MG63 (cell line): ENCODE measurements at places on chromosomes 3 and 15. TPM values are rescaled to one million over a fixed set of nuclear protein-coding genes. Genes with fewer than 3 reads are reported as not detected.

DNA sequence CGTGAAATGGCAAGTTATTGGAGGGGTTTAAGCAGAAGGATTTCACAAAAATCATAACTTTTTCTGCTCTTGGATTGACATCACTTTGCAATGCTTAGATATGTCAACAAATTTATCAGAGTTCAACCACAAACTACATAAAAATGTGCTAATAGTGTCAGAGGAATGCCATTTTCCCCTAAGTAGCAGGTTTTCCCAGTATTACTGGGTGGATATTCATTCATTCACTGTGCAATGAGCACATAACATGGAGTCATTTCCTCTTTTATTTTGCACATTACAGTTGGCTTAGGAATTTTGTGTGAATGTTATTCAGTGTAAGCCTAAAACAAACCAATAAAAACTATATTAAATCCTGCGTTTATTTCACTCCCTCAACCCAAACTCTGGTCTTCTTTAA lies 537.3 kb upstream of the MCTP2 start:
- no peak for DNase-seq

- DNase-seq: peak; percentile 9
Measured at GRCh38 chr3:170220871-170221270, 1.4 kb upstream of the PRKCI start.

GRCh38 chr15:101538996-101539395 lies 49.5 kb upstream of the PCSK6 start:
- no peak for DNase-seq

DNA sequence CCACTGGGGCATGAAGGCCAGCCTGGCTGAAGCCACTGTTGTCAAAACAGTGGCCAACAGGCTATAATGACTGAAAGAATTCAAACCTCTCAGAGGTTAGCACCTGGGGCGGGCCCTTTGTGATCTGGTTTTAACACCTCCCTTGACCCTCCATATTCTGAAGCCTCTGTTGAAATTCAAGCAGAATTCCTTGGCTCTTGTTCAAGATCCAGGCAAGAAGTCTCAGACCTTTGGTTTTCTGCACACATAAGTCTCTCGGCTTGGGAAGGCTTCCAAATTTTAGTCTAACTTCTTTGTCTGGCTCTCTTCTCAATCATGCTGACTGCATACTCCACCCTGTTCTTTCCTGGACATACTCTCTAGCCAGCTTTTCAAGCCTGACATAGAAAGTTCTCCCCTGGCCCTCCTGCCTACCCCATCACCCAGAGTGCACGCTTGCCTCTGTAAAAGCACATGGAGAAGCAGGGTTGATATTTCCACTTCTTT lies 144.5 kb downstream of the PDZRN3 start:
- DNase-seq: no peak

GRCh38 chr3:179148616-179149405 lies 654 bp downstream of the PIK3CA start:
- DNase-seq: peak; percentile 65

DNA sequence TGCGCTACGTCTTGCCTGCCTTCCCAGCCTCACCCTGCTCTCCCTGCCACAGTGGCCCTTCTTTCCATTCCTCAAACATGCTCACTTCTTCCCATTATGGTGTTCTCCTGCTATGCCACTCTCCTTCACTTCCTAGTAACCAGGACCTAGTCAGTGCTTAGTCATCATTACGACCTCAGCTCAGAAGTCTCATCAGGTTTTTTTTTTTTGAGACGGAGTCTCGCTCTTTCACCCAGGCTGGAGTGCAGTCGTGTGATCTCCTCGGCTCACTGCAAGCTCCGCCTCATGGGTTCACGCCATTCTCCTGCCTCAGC lies 149.5 kb downstream of the GREM1 start:
- DNase-seq: no peak

GRCh38 chr15:28942046-28942445 lies 56.3 kb downstream of the APBA2 start:
- no peak for DNase-seq

GRCh38 chr3:187066228-187066995 lies 72.9 kb downstream of the RPL39L start:
- DNase-seq: peak; percentile 70

DNA sequence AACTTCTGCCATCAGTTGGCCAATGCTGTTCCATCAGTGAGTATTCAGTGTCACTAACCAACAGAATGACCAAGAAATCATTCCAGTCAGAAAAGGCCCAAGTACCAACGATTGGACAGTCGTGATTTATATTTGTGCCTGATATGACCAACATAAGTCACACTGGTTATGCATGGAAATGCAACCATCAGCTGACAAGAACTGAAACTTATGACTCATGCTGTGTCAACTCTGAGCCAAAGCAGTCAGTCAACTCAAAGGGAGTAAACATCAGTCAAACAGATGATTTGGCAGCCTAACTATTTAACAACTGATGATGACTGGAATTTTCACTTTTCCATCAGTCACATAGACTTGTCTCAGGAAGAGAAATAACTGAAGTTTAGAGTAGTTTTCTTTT lies 142.4 kb downstream of the ANXA2 start:
- DNase-seq: peak; percentile 35

DNA sequence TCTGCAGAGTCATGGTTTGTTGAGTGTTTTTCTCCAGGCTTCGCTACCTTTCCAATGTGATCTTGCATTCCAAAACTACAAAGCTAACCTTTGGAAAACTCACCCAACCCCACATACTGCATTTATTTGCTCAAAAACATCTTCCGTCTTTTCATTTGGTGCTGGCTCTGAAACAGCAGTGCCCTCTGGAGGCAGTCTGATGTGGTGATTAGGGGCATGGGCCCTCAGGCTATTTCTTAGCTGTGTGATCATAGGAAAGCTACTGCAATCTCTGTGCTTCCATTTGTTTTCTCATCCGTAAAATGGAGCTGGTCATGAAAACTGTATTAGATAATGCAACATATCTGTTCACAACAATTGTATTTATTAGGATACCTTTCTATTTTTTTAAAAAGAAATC lies 47.0 kb downstream of the MTHFS start:
- peak; percentile 12 for DNase-seq

- DNase-seq: no peak
Measured at GRCh38 chr3:194874206-194874605, 188.5 kb downstream of the FAM43A start.

DNA sequence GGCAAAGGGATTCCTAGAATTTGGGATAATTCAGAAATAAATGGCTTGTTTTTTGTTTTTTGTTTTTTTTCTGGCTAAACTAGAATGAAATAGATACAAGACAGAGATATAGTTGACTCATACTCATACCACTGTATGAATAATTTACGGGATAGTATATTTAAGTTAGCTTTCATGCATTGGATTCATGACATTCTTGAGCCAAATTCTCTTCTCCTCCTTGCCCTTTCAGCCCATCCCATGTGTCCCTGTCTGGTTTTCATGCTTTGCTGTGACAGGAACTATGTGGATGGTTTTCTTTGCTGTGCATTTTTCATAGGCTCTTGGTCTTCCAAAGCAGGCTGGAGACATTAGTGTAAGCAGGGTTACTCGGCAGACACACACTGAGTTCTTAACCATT lies 66.6 kb upstream of the UMPS start:
- peak; percentile 26 for DNase-seq

DNA sequence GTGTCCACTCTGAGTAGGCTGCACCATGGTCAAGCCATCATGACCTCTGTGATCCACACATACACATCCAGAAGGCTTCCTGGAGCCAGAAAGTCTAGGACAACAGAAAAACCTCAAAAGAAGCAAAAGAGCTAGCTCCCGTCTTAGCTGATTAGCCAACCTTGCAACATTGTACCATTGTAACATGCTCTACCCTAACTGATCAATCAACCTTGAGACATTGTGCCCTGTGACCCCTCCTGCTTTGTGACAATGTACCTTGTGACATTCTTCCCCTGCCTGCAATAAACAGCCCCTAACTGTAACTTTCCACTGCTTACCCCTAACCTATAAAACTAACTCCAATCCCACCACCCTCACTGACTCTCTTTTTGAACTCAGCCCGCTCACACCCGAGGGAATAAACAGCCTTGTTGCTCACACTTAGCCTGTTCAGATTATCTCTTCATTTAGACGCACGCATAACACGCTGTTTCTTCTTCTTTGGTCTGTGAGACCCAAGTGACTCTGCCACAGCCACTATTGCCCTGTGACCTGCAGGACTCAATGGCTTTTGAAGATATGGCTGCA lies 1104.6 kb downstream of the OTOL1 start:
- DNase-seq: no peak

- no peak for DNase-seq
Measured at GRCh38 chr15:50082066-50082465, 37.0 kb downstream of the ATP8B4 start.

- DNase-seq: no peak
Measured at GRCh38 chr3:25293736-25294135, 134.3 kb upstream of the RARB start.

DNA sequence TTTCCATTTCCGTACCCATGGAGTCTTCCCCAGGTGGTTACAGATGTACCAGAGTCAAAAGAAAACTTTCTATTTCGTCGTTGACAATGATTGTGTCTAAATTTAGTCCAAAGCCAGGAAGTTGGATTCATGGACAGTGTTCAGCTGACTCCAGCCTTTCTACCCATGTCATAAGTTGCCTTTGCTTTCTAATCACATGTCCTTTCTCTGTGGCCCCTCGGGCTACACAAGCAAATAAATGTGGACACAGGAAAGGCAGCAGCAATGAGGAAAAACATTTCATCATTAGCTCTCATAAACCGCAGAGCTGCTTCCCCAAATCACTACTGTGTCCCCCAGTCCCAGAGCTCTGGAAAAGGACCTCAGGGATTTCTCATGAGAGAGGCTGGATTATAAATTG lies 82.0 kb downstream of the USF3 start:
- DNase-seq: no peak

GRCh38 chr3:38011111-38011510 lies 18.3 kb downstream of the PLCD1 start:
- no peak for DNase-seq

GRCh38 chr3:11565932-11566331 lies 77.8 kb downstream of the VGLL4 start:
- no peak for DNase-seq

GRCh38 chr15:88647351-88648105 lies 8.7 kb downstream of the ISG20 start:
- no peak for DNase-seq

- DNase-seq: no peak
Measured at GRCh38 chr15:32982001-32982400, 212.5 kb downstream of the FMN1 start.

- DNase-seq: no peak
Measured at GRCh38 chr3:14265246-14265962, 86.8 kb downstream of the LSM3 start.

DNA sequence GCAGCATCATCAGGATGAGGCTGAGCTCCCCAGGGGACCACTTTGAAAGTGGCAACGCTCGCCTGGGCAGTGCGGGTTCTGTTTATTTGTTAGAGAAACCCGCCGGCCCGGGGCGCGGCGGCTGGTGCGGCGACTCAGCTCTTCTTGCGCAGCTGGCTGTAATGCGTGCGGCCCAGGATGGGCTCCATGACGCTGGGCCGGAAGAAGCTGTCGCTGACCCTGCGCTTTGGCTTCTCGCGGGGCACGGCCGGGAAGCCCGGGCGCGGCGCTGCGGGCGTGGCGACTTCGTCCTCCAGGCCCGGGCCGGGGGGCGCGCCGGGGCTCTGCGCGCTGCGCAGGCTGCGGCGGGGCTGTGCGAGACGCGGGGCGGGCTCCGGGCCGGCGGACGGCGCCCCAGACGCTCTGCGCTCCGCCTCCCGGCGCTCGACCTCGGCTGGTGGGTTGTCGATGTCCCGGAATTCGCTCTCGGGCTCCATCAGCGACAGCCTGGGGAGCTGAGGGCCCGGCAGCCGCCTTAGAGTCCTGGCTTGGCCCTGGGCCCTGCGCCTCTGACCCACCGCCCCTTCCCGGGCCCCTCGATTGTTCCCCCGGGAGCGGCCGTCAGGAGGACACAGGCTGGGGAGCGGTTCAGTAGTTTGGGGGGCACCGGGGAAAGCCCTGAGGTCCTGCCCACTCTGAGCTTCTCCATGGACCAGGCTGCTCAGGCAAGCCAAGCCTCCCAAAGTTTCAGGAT lies 10.3 kb upstream of the KIF7 start:
- DNase-seq: peak; percentile 67

The FBXO40 gene
- total RNA-seq: not detected in 2 replicates

The C3orf22 gene
- total RNA-seq: not detected in 2 replicates

The SELENOK gene
- total RNA-seq: 37.0 and 58.7 TPM in 2 replicates

The TRH gene
- not detected in 2 replicates for total RNA-seq

The PPP2R3A gene
- total RNA-seq: 10.3 and 11.3 TPM in 2 replicates

The NR2F2 gene
- 1.3 and 1.9 TPM in 2 replicates for total RNA-seq

The CLEC3B gene
- total RNA-seq: 0.10 and 2.0 TPM in 2 replicates

The CHRNA3 gene
- not detected in 2 replicates for total RNA-seq

The SMCO1 gene
- total RNA-seq: not detected in 2 replicates

The PGBD4 gene
- total RNA-seq: 0.76 and 1.6 TPM in 2 replicates

The LDHAL6B gene
- not detected in 2 replicates for total RNA-seq

The COLQ gene
- total RNA-seq: not detected in 2 replicates

The TGM4 gene
- total RNA-seq: 0.43 TPM in 1 of 2 replicates, not detected in the other

The PLIN1 gene
- 0.13 and 0.17 TPM in 2 replicates for total RNA-seq

The ZCWPW2 gene
- total RNA-seq: not detected in 2 replicates

The TTC21A gene
- 0.32 and 0.40 TPM in 2 replicates for total RNA-seq
